GM12892 (cell line): ENCODE measurements at places on chromosomes 3 and 15.
A peak's percentile ranks its signal among the peaks of the same experiment; 100 is the strongest.

DNA sequence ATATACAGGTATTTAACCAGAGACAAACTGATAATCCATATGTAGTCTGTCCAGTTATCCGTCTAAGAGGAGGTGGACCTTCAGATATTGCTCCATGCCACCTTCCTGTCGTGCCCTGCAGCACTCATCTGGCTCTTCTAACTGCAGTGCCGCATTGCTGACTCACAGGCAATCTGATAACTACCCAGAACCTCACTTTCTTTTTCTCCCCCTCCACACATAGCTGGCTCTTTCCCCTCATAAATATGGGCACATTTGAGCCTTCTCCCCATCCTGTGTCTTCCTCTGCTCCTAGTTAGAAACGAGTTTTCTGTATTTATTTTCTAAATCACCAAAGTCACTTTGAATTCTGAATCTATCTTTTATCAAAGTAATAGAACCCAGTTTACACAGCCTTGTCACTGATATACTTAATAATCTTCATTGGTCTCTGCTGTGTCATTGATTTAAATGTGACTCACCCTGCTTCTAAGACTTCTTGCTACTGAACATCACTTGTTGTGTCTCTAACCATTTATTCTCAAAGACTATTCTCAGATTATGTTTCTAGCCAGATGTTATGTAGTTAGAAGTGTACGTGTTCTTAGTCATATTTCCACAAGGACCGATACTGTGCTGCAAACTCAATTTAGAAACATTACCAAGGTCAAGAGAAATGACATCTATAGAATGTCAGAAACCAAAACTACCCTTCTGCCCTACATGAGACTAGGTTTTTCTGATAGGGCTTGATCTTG lies 17.4 kb upstream of the KCNMB2 start:
- DNase-seq = no peak

DNA sequence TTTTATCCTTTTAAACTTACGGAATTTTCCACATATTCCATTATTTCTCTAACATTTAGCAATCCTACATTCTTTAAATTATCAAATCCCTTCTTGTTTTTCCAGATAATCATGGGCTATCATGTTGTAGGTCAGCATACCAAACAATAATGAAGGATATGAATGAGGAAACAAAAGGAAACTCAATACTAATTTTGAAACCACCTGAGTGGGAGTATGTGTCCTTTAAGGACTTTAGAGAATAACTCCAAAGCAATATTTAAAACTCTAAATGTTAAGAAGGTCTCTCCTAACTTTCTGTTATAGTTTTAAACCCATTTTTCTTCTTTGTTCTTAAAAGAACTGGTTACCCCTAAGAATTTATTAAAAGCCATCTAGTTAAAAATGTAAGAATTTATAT lies 43.0 kb downstream of the TP53BP1 start:
- DNase-seq = no peak

DNA sequence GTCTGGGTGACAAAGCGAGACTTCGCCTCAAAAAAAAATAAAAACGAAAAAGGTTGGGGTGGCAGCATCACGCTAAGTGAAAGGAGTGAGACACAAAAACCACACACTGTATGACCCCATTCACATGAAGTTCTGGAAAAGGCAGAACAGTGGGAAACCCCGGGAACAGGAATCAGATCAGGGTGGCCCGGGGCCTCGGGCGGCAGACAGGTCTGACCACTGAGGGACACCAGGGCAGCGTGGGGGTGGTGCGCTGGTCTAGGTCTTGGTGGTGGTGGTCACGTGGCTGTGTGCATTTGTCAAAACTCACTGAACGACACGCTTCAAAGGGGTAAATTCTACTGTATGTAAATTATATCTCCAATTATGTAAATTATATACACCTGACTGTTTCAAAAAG lies 79.7 kb upstream of the PRR20G start:
- DNase-seq = no peak

GRCh38 chr3:46692566-46692990 lies 901 bp downstream of the ALS2CL start:
- DNase-seq = no peak

DNA sequence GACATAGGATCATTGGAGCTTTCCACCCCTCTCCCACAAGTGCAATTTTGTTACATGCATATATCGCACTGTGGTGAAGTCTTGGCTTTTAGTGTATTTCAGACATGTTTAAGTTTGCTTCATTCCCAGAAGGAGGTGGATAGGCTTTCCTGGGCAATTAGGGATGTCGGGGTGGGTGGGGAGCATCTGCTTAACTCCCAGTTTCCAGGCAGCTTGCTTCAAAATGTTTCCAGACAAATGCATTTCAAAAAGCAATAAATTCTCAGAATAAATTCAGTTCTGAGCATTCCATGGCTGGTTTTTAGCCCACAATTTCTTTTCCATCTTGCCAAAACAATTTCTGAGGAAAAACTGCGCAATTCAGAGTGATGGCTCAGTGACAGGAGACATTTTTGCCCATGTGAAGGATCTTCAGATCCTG lies 227.7 kb upstream of the ZPLD1 start:
- DNase-seq = no peak

- DNase-seq = no peak
Observed at GRCh38 chr15:51576911-51577500, 45.6 kb downstream of the DMXL2 start.

DNA sequence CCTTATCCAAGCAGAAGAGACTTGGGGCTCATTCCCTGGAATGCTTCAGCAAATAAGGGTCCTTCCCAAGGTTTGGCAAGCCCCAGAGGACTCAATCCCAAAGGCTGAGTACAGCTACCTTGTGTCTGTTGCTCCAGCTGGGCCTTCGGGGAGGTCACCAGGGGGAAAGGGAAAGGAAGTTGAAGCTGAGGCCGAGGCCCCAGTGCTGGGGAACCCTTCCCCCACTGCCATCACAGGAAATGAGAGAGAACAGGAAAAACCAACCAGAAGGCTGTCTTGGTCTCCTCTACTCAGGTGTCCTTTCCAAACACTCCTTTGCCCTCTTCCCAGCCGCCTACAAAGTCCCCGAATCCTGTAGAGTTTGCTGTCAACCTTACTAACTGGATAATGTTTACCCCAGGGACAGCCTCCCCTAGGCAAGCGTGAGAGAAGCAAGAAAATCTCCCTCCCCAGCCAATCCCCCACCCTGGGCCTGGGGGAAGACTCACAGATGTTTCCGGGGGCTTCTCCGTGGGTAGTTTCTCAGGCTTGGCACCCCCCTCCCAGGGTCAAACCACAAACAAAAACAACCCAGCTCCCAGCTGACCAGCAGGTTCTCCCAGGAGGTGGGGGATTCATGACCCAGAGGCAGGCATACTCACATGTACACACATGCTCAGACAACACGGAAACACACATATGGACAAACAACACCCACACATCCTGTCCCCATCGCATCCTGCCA lies 5.5 kb downstream of the CSRNP1 start:
- DNase-seq = no peak

GRCh38 chr15:43913026-43913780 lies 86.4 kb downstream of the WDR76 start:
- DNase-seq = no peak

DNA sequence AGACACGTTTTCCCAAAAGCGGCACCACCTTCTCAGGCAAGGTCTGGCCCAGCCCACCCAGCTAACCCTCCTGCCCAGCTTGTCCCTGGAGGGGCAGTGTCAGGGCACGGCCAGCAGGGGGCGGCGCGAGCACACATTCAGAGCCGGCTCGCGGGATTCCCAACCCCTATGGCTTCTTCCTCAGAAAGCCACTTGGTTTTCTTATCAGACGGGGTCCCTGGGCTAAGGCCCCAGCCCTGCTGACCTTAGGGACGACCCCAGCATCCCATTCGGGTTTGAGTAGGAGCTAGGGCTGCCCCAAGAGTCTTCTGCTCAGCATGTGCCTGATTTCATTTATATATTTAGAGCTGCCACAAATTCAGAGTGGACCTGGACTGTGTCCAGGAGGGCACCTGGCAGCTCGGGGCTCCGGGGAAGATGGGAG lies 14.5 kb downstream of the RLBP1 start:
- peak; percentile 77 for DNase-seq

DNA sequence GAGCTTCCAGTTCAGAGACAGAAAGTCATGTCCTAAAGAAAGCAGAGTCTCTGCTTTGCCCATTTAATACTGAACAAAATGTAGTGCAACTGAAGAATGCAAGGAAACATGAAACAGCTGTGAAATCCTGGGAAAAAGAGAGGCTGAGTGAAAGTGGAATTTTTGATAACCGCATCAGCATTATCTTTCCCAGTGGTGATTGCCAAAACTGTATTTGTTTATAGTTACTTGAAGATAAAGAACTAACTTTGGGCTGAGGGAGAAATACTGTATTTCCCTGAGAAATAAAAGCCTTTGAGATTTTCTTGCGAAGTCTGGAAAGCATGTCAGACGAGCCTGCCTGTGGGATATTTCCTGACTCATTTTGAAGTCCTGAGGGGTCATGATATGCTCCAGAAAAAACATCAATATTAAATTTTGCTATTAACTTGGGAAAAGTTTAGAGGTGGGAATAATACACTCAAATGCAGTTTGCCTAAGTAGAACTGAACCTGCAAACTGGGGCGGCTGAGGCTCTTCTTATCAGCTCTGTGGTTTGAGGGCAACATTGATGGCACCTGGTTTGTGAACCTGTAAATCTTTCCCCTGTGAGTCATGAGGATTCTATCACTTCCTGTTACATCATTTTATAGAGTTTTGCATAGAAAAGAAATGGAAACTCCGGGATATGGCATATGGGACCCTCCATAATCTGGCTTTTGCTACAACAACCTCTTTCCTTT lies 855.3 kb downstream of the MCTP2 start:
- DNase-seq = no peak

GRCh38 chr15:65409036-65409631 lies 13.6 kb downstream of the IGDCC4 start:
- no peak for DNase-seq

DNA sequence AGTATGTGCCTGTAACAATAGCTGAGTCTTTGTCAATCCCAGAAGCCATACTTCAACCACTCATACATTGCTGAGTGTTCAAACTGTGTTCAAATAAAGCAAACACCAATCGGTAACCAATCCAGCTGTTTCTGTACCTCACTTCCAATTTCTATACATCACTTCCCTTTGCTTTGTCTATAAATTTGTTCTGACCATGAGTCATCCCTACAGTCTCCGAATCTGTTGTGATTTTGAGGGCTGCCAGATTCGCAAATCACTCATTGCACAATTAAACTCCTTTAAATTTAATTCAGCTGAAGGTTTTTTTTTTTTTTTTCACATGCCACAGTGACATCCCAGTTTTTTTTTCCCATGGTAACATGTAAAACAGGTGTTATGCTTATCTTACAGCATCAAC lies 870.3 kb downstream of the NAALADL2 start:
- no peak for DNase-seq

DNA sequence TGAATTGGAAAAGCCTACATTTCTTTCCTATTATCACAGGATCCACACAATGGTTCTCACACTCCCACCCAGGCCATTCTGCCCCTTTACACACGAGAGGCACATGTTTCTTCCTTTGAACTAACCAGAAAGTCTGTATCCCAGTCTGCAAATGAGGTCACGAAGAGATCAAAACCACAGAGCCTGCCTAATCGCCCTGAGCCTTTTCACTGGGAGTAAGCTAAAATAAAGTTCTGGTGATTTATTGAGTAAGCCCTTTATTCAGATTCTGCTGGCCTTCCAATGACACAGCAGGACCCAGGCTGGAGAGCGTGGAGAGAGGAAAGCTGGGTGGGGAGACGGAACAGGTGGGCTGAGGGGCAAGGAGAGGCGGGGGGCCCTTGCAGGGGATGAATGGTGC lies 78.7 kb downstream of the ATP1B3 start:
- no peak for DNase-seq

- DNase-seq = no peak
Observed at GRCh38 chr3:72629191-72629631, 219.0 kb downstream of the SHQ1 start.

- no peak for DNase-seq
Observed at GRCh38 chr15:85494048-85494777, 113.8 kb downstream of the AKAP13 start.

GRCh38 chr3:69119138-69119537 lies 3.3 kb downstream of the LMOD3 start:
- DNase-seq = no peak

- DNase-seq = no peak
Observed at GRCh38 chr15:88470625-88471372, 3.3 kb downstream of the MRPS11 start.

- no peak for DNase-seq
Observed at GRCh38 chr3:11530153-11530721, 113.5 kb downstream of the VGLL4 start.

- no peak for DNase-seq
Observed at GRCh38 chr3:57078344-57078634, 17.8 kb downstream of the SPATA12 start.

DNA sequence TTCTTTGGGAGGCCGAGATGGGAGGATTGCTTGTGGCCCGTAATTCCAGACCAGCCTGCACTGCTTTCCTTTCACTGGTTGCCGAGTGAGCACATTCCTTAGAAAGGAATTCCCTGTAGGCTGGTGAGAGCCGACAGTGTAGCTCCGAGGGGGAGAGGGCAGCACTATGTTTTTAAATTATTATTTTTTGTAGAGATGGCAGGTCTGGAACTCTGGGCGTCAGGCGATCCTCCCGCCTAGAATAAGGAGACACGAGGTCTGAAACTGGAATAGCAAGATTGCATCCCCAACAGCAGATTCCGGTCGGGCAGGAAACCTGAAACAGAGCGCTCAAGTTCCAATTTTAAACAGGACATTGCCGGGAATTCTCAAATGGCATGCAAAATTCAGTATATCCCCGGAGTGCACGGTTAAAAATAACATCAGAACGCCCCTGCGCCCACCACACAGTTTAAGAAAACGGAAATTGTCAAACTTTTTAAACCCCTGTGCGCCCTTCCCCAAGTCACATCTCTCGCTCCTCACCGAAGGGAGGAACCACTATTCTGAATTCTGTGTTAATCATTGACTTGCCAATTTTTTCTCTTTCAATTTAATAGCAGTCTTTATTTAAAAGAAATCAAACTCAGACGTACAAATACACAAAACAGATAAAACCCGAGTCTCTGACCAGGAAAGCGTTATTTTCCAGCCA lies 643 bp upstream of the RNU5B-1 start:
- DNase-seq = no peak

DNA sequence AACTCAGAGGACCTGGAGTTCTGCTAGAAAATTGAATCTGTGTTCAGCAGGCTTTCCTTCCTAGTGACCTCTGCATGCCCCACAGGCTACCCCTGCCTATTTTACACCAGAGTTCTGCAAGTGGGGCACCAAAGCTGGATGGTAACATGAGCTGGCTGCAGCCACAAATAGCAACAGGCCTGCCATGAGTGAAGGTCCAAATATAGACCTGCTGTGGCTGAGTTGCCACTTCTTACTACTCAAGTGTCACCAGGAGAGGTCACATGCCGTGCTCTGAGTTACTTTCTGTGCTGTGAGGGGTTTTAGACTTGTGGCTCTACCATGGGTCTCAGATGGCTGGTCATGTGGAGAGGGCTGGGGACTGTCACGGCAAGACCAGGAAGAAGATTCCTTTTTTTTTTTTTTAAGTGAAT lies at the start of gene FSD2:
Gene FSD2 (minus strand): TSS at position 76 of the 413 bp plus-strand sequence. CDS start 18,679 bp downstream, outside the sequence.
- no peak for DNase-seq
